ENCODE measurements at places on chromosomes 12 and 14. TPM values are rescaled to one million over a fixed set of nuclear protein-coding genes. Genes with fewer than 3 reads are reported as not detected.

DNA sequence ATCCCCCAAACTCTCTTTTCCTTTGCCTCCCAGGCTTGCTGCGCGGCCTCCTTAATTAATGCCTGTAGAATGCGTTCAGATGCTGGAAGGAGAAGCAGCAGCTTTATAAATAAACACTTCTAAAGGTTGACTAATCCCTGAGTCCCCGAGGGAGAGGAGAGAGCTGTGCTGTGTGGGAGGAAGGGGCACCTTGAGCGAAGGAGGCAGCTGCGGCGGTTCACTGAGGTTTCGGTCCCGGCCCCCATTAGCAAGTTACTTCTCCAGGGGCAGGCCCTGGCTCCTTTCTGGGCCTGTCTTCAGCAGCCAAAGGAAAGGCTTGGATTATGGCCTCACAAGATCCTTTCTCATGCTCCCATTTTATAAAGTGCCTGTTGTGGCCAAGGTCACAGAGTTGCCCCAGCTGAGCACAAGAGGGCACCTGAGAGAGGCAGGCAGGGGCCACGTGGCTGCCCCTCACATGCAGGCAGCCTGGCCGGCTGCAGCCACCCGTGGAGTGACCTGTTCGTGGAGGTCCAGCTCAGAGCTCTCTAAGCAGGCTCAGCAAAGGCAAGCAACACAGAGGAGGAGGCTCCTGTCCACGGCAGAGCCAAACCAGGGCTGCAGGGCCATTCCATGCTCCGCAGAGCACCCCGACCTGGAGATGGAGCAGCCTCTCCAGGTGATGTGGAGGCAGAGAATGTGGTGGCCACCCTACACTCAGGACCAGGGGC lies 15.0 kb upstream of the CACNA2D4 start:
- H3K36me3 ChIP-seq = no peaks in the 10 kb centered on the region
- no peak for DNase-seq
- H3K4me1 ChIP-seq = peaks cover 21% of the 10 kb centered on the region
- H3K4me3 ChIP-seq = no peak overlapping the region
- no peak overlapping the region for H3K27ac ChIP-seq

GRCh38 chr14:62081951-62082350 lies 319.7 kb downstream of the SNAPC1 start:
- no peaks in the 10 kb centered on the region for H3K4me1 ChIP-seq
- H3K27me3 ChIP-seq = no peaks in the 10 kb centered on the region
- H3K27ac ChIP-seq = no peak overlapping the region
- no peak overlapping the region for H3K4me3 ChIP-seq
- DNase-seq = no peak

- H3K4me1 ChIP-seq = no peaks in the 10 kb centered on the region
- H3K27ac ChIP-seq = no peak overlapping the region
- no peaks in the 10 kb centered on the region for H3K36me3 ChIP-seq
- H3K4me3 ChIP-seq = no peak overlapping the region
- peaks cover 19% of the 10 kb centered on the region for H3K27me3 ChIP-seq
Observed at GRCh38 chr12:113594967-113595366, 123.3 kb upstream of the LHX5 start.

DNA sequence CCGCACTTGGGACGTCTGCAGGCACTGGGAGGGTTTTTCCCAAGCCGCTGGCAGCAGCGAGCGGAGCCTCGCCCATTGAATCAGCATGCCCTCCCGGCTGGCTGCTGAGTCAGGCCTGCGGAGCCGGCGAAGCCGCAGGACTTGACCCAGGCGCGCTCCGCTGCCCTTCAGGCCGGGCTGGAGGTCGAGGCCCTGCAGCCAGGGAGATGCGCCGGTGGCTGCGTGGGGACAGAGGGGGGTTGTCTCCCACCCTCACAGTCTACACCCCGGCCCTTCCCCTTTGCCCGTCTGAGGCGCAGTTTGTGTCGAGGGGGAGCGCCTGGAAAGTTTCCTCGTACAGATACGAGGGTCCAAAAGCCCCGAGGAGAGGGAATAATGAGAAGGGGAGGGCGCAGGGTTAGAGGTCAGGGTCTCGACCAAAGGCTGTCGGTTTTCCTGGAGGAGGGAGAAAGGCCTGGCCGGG lies 759 bp upstream of the KLC1 start:
- peak overlapping the region; percentile 99 for H3K27ac ChIP-seq
- H3K4me3 ChIP-seq = peak overlapping the region; percentile 77
- peaks cover 42% of the 10 kb centered on the region for H3K4me1 ChIP-seq
- DNase-seq = peak; percentile 64

GRCh38 chr12:123397400-123397799 lies 13.5 kb downstream of the KMT5A start:
- H3K27me3 ChIP-seq = no peaks in the 10 kb centered on the region
- H3K27ac ChIP-seq = no peak overlapping the region
- DNase-seq = no peak
- H3K4me3 ChIP-seq = no peak overlapping the region

GRCh38 chr12:57679697-57680096 lies 14.2 kb upstream of the OS9 start:
- no peaks in the 10 kb centered on the region for H3K4me1 ChIP-seq
- H3K27me3 ChIP-seq = no peaks in the 10 kb centered on the region
- DNase-seq = no peak
- H3K36me3 ChIP-seq = no peaks in the 10 kb centered on the region
- H3K4me3 ChIP-seq = no peak overlapping the region

DNA sequence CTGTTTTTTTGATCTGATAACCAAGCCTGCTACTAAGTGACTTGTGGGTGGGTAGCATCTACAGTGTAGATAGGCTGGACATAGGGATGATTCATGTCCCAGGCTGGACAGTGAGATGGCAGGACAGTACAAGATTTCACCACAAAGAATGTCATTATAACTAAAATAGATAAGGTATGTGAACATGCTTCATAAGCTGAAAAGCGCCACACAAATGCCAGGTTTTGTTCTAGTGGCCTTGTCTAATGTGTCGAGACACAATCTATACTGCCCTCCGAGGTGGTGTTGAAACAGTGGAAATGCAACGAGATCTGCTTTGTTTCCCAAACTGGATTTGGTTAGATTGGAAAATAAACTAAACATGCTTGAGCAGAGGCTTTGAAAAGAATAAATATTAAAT lies 4.4 kb downstream of the LGALS3 start:
- no peaks in the 10 kb centered on the region for H3K27me3 ChIP-seq
- H3K4me3 ChIP-seq = no peak overlapping the region
- H3K4me1 ChIP-seq = peaks cover 20% of the 10 kb centered on the region
- DNase-seq = no peak
- H3K36me3 ChIP-seq = peaks cover under 1% of the 10 kb centered on the region

DNA sequence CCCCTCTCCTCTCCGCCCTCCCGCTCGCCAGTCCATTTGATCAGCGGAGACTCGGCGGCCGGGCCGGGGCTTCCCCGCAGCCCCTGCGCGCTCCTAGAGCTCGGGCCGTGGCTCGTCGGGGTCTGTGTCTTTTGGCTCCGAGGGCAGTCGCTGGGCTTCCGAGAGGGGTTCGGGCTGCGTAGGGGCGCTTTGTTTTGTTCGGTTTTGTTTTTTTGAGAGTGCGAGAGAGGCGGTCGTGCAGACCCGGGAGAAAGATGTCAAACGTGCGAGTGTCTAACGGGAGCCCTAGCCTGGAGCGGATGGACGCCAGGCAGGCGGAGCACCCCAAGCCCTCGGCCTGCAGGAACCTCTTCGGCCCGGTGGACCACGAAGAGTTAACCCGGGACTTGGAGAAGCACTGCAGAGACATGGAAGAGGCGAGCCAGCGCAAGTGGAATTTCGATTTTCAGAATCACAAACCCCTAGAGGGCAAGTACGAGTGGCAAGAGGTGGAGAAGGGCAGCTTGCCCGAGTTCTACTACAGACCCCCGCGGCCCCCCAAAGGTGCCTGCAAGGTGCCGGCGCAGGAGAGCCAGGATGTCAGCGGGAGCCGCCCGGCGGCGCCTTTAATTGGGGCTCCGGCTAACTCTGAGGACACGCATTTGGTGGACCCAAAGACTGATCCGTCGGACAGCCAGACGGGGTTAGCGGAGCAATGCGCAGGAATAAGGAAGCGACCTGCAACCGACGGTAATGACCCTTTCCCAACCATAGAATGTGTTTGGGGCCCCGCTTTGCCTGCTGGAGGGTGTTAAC lies 615 bp downstream of the CDKN1B start:
- H3K4me3 ChIP-seq = peak overlapping the region; percentile 99
- H3K4me1 ChIP-seq = peaks cover 56% of the 10 kb centered on the region
- peak overlapping the region; percentile 99 for H3K27ac ChIP-seq
- H3K36me3 ChIP-seq = no peaks in the 10 kb centered on the region
- peak; percentile 27 for DNase-seq

DNA sequence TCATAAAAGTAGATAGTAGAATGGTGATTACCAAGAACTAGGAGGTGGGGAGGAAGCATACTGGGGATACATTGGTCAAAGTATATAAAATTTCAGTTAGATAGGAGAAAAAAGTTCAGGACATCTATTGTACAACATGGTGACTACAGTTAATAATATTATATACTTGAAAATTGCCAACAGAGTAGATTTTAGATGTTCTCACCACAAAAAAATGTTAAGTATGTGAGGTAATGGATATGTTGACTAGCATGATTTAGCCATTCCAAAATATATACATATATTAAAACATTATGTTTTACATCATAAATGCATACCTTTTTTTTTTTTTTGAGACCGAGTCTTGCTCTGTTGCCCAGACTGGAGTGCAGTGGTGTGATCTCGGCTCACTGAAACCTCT lies 31.0 kb downstream of the TMEM116 start:
- no peak overlapping the region for H3K4me3 ChIP-seq
- DNase-seq = no peak
- no peak overlapping the region for H3K27ac ChIP-seq
- H3K4me1 ChIP-seq = no peaks in the 10 kb centered on the region

DNA sequence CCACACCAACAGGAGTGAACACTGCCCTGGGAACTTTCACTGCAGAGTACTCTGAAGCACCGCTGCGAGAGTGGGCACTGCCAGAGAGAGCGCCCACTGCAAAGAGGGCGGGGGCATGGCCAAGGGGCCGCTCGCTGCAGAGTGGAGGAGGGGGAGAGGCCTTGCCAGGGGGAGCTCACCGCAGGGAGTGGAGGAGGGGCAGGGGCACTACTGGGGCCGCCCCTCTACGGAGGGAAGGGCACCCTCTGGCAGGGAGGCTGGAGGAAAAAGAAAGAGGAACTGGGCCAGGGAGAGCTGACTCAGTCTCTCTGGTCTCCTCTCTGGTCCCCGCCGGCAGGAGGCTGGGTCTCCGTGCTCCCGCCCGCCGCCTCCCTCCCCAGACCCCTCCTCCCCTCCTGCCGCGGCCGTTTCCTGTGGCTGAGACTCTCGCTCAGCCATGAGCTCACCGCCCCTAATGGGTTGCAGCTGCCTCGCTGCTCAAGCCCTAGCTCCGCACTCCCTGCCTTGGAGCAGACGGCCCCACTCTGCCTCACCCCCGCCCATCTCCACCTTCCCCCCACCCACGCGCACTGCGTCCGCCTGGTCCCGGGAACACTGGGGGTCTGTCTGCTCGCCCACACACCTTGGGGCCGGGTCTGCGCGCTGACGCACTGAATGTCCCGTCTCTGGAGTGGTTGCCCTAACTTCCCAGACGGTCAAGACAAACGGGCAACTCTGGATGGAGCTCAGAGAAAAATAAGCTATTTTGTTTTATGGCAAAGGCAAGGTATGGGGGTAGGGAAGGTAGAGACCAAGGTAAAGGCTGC lies 1.3 kb downstream of the ARHGEF40 start:
- H3K27ac ChIP-seq = peak overlapping the region; percentile 91
- peak; percentile 55 for DNase-seq
- no peaks in the 10 kb centered on the region for H3K36me3 ChIP-seq
- peaks cover 30% of the 10 kb centered on the region for H3K4me1 ChIP-seq
- H3K4me3 ChIP-seq = peak overlapping the region; percentile 74

DNA sequence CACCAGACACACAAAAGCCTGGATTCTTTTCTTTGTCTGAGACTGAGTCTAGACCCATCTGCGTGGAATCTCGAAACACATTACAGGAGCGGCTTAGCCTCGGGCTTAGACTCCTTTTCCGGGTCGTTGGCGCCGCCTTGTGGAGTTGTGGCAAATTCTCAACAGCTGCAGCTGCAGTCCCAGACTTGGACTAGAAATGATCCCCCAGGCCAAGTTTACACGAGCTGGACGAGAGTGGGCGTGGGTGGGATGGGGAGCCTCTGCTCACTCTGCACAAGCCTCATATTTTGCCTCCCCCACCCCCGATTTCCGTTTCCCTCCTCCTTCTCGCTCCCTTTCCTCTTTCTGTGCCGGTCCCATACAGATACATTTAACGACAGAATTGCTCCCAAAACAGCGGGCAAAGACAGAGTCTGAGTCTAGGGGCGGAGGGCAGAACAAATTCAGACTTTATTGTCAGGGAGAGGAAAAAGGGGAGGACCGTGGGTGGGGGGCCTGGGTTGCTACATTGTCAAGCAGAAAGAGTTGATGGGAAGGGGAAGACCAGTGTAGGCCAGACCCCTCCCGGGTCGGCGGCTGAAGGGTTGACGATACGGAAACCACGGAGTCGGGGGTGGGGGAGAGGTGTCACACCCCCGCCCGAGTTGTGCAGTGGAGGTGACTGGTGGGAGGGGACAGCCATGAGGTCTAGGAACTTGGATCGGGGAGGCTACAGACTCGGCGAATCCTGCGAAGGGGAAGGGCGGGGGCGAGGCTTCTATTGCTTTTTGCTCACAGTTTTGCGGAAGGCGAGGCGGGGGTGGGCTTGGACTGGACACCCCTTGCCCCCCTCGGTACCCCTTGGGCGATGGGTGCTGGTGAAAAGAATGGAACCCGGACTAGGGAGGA lies 4.7 kb upstream of the GPR84 start:
- peaks cover 29% of the 10 kb centered on the region for H3K4me1 ChIP-seq
- H3K27me3 ChIP-seq = no peaks in the 10 kb centered on the region
- no peaks in the 10 kb centered on the region for H3K36me3 ChIP-seq
- H3K27ac ChIP-seq = peak overlapping the region; percentile 34

GRCh38 chr14:74612350-74613021 lies 449 bp upstream of the LTBP2 start:
- H3K36me3 ChIP-seq = no peaks in the 10 kb centered on the region
- H3K27me3 ChIP-seq = peaks cover 37% of the 10 kb centered on the region
- peak overlapping the region; percentile 37 for H3K27ac ChIP-seq
- H3K4me3 ChIP-seq = peak overlapping the region; percentile 68
- peaks cover 9% of the 10 kb centered on the region for H3K4me1 ChIP-seq

DNA sequence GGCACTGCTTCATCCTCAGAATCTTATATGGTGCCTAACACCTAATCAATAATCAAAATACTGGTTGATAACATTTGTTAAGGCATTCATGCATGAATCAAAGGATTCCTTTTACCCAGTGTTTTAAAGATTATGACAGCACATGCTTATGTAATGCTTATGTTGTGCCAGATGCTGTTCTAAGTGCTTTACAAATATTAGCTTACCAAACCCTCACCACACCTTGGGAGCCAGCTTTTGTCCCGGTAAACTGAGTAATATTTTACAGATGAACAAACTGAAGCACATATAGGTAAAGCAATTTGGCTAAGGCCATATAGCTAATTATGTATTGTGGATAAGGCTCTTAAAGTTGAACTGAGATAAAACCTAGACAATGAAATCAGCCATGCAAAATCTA lies 209.2 kb downstream of the ALX1 start:
- no peak overlapping the region for H3K4me3 ChIP-seq
- H3K4me1 ChIP-seq = no peaks in the 10 kb centered on the region

DNA sequence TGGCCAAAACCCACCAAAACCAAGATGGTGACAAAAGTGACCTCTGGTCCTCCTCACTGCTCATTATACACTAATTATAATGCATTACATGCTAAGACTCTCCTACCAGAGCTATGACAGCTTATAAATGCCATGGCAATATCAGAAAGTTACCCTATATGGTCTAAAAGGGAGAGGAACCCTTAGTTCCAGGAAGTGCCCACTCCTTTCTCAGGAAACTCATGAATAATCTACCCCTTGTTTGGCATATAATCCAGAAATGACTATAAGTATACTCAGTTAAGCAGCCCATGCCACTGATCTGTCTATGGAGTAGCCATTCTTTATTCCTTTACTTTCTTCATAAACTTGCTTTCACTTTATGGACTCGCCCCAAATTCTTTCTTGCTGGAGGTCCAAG lies 43.0 kb upstream of the FUT8 start:
- no peaks in the 10 kb centered on the region for H3K36me3 ChIP-seq
- H3K4me3 ChIP-seq = no peak overlapping the region
- H3K27me3 ChIP-seq = no peaks in the 10 kb centered on the region
- H3K27ac ChIP-seq = no peak overlapping the region

The SMCO3 gene
- total RNA-seq = 0.12 TPM

The FGF23 gene
- not detected for total RNA-seq

Measured in gastrocnemius medialis (tissue), 4 donors.